AG04450 (cell line): ENCODE measurements at places on chromosomes 11 and 22.
A peak's percentile ranks its signal among the peaks of the same experiment; 100 is the strongest.

DNA sequence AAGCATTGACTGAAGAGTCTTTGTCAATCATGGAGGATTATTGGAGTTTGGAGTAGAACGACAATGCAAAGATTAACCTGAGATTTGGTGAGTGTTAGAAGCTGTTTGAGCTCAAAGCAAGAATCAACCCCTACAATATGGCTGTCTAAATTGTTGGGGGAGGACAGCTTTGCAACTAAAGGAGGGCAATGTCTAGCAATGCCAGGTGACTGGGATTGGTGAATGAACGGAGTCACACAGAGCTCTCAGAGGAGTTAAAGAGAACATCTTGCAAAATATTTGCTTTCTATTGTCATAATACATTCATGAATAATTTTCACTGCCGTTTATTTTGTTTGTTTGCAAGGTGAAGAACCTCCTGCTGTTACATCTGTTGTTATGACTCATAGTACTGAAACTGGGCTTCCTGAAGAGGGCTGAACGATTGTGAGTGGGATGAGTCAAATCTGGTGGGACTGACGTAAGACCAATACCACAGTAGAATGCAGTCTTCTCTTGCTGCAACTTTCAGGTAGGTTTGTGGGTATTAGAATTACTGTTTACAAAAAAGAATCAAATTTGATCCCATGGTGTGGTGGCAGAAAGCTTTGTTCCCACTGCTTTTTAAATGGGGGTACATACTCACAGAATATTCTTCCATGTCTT lies 281.9 kb downstream of the CADM1 start:
- DNase-seq, result peak; percentile 83

- no peak for DNase-seq
These were observed 117.4 kb upstream of the BID start for GRCh38 chr22:17891481-17892167.

DNA sequence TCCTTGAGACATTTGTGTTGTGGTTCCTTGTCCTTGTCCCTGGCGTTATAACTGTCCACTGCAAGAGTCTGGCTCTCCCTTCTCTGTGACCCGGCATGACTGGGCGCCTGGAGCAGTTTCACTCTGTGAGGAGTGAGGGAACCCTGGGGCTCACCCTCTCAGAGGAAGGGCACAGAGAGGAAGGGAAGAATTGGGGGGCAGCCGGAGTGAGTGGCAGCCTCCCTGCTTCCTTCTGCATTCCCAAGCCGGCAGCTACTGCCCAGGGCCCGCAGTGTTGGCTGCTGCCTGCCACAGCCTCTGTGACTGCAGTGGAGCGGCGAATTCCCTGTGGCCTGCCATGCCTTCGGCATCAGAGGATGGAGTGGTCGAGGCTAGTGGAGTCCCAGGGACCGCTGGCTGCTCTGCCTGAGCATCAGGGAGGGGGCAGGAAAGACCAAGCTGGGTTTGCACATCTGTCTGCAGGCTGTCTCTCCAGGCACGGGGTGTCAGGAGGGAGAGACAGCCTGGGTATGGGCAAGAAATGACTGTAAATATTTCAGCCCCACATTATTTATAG lies 23.0 kb downstream of the MYBPC3 start:
- DNase-seq, result no peak

DNA sequence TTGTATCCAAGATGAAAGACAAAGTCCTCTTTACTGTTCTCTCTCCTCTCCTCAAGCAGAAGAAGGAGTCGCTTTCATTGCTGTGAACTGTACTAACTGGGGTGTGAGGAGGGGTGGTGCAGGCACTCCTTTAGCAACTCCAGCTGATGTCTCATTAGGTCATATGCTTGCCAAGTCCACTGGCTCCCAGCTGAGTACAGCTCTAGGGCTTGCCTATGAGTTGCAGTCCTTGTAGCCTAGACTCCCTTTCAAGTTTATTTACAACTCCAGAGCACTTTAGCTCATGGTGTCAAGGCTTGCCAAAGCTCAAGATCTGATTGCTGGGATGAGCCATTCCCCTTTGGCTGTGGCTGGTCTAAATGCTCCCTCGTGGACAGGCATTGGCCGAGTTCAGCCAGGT lies 55.1 kb upstream of the PDGFD start:
- no peak for DNase-seq

- DNase-seq, result no peak
These were observed 44.9 kb downstream of the PLEKHA7 start for GRCh38 chr11:16969010-16969999.

DNA sequence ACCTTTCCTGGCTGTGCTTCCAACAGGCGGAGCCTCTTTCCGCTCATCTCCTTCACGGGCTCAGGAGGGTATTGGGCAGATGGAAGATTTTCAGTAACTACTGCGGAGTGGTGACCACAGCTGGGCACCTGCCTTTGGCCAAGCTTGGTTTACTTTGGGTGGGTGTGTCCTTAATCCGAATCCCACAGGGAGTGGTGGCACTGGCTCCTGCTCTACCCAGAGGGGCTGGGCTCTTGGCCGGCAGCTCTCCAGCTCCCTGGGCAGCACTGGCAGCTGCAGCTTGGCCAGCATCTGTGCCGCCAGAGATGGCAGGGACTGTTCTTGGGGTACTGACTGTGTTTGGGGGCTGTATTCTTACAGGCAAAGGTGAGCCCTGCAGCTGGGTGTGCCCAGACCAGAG lies 29.8 kb downstream of the BID start:
- DNase-seq, result no peak

GRCh38 chr11:105296806-105297205 lies 157.2 kb upstream of the CARD18 start:
- DNase-seq, result no peak

GRCh38 chr11:111335549-111335948 lies 37.2 kb downstream of the POU2AF3 start:
- no peak for DNase-seq

DNA sequence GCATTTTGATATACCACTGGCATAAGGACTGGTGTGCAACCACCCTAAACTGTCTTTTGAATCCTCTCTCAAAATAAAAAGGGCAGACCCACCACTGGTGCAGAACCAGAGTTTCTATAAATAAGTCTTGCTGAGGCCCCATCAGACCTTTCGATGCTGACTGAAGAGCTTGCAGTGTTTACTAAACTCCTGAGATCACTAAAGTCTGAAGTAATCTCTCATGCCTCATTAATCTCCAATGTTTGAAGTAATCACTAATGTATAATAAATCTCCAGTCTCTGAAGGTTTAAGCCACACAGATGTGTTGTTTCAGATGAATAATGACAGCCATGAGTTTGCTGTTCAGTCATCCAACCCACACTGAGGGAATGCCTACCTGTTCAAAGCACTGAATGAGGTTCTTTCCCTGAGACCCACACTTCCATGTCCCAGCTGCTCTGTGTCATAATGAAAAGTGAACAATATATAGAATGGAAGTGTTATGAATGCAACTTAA lies 50.6 kb upstream of the DEUP1 start:
- DNase-seq, result no peak

GRCh38 chr11:94186342-94187203 lies 57.9 kb downstream of the PANX1 start:
- DNase-seq, result no peak

DNA sequence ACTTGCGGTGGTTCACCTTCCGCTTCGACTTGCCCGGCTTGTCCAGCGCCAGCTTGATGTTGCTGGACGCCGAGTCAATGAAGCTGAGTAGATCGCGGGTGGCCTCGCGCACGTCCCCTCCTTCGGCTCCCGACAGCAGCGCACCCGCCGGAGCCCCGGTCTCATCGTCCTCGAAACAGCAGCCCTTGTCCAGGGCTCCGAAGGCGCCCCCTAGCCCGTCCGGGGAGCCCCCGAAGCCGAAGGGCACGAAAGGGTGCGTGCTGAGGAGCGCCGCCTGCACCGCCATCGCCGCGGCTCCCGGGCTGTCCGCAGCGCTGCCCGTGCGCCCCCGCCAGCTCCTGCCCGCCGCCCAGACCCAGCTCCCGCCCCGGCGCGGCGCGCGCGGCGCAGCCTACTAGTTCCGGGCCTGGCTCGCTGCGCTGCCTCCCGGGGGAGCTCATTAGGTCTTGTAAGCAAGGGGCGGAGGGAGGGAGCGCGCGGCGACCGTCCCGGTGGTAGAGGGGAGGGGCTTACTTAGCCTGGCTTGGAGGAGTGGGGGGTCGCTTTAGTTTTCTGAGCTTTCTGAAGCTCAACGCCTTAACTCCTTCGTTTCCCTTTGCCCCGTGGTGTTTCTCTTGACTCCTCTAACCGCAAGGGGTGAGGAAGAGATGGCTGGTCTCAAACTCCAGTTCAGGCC lies at the start of gene FAM181B:
FAM181B (minus strand) TSS at position 421 of the 676 bp plus-strand sequence; CDS start at position 286, 135 bp downstream.
- DNase-seq, result no peak

GRCh38 chr11:45457649-45458048 lies 171.5 kb upstream of the SYT13 start:
- DNase-seq, result peak; percentile 33

DNA sequence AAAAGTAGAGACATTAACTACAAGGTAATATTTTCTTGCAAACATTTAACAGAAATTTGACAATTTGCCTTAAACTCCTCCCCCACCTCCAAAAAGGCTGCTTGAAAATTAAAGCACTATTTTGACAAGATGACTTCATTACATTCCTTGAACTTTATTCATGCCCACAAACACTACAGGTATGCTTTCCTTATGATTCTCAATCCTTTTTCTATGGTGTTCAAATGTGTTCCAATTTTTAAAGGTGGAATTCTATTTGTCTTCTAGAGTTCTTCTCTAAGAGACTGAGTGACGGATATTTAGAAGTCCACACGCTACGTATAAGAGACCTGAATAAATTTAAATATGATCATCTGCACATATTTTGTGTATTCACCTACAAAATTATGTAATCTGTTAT lies 69.4 kb downstream of the MRTFA start:
- peak; percentile 6 for DNase-seq

DNA sequence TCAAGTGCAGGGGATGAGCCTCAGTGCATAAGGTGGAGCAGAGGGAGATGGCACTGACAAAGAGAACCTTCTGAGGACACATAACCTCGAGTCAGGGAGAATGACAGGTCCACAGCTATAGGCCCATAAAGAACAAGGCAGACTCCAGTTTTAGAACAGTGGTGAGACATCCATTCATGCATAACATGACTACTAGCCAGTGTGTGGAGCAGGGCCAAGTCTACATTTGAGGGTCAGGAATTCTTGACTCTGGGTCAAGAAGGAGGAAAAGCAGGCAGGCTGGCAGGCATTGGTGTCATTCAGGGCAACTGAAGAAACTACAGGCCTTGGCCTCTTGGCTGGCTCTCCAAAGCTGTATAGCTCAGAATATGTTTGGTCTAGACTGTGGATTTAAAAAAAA lies 54.9 kb downstream of the MTNR1B start:
- DNase-seq, result no peak

GRCh38 chr11:11756718-11757117 lies 85.1 kb upstream of the USP47 start:
- DNase-seq, result no peak

DNA sequence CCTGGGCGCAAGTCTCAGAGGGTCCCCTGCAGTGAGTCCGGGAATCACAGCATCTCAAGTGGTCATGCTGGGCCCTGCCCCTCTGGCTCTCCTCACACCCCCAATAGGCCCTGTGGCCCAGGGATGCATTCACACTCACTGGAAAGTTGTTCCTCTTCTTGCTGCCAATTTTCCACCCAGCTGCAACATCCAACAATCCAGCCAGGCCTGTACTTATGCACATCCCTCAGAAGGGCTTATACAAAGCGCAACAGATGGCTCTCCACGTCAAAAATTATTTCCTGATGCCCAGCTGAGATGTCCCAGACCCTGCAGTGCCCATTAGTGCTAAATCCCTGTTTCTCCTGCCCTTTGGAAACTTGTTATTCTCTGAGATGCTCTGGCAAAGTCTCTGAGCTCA lies 407.8 kb upstream of the NARS2 start:
- no peak for DNase-seq

GRCh38 chr11:66842501-66842895 lies 743 bp upstream of the RCE1 start:
- DNase-seq, result no peak

DNA sequence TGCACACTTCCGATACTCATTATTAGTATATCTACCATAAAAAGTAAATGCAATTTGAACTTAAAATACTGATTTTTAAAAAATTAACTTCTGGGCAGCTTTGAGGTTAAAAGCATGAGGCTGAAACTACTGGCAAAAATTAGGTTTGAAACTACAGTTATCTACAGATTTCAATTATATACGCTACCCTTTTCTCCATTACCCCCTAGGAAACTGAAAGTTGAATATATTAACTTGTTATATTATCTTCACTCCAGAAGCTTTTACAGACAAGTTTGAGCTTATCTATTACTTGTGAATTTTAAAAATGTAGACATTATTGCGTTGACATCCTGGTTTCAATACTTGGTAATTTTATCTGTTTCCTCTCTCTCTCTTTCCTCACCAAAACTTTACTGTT lies 96.7 kb upstream of the DDI1 start:
- DNase-seq, result no peak

- DNase-seq, result no peak
These were observed 7.4 kb downstream of the PKNOX2 start for GRCh38 chr11:125171974-125172373.

- peak; percentile 8 for DNase-seq
These were observed 51.2 kb downstream of the CSTF3 start for GRCh38 chr11:33110083-33110482.

DNA sequence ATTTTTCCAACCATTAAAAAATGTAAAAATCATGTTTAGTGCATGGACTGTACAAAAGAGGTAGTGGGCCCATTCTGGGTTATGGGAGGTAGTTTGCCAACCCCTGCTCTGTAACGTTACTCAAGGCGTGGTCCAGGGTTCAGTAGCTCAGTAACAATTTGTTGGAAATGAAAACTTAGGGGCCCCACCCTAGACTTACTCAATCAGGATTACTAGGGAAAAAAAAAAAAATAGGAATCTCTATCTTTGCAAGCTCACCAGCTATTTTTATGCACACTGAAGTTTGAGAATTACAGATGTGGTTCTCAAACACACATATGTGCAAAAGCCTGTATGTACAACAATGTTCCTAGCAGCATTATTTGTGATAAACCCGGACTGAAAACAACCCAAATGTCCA lies 17.3 kb upstream of the LMO2 start:
- DNase-seq, result no peak

GRCh38 chr22:31838917-31839316 lies 85.1 kb downstream of the DEPDC5 start:
- no peak for DNase-seq

GRCh38 chr22:21626073-21626734 lies 3.6 kb downstream of the YDJC start:
- DNase-seq, result no peak

- DNase-seq, result no peak
These were observed 11.1 kb downstream of the PPP6R3 start for GRCh38 chr11:68471360-68472340.

DNA sequence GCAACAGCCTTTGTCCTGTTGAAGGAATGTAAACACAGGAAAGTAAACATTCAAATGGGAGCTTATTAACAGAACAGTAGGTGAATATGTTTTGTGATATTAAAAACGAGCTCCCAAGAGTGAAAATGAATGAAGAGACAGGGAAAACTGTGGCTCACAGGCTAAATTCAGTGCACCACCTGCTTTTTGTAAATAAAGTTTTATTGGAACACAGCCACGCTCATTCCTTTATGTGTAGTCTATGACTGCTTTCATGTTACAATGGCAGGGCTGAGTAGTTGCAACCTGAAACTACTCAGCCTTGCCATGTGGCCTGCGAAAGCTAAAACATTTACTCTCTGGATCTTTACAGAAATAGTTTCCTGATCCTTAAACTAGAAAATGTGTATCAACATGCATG lies 136.9 kb downstream of the MYO18B start:
- DNase-seq, result no peak

GRCh38 chr11:19601235-19601634 lies 111.4 kb upstream of the NAV2 start:
- DNase-seq, result no peak

GRCh38 chr11:111046291-111046690 lies 199.2 kb upstream of the POU2AF2 start:
- no peak for DNase-seq

- DNase-seq, result no peak
These were observed 84.2 kb downstream of the CCDC83 start for GRCh38 chr11:85939099-85940015.
